ENCODE measurements at places on chromosomes 3 and 15.
A peak's percentile ranks its signal among the peaks of the same experiment; 100 is the strongest.

DNA sequence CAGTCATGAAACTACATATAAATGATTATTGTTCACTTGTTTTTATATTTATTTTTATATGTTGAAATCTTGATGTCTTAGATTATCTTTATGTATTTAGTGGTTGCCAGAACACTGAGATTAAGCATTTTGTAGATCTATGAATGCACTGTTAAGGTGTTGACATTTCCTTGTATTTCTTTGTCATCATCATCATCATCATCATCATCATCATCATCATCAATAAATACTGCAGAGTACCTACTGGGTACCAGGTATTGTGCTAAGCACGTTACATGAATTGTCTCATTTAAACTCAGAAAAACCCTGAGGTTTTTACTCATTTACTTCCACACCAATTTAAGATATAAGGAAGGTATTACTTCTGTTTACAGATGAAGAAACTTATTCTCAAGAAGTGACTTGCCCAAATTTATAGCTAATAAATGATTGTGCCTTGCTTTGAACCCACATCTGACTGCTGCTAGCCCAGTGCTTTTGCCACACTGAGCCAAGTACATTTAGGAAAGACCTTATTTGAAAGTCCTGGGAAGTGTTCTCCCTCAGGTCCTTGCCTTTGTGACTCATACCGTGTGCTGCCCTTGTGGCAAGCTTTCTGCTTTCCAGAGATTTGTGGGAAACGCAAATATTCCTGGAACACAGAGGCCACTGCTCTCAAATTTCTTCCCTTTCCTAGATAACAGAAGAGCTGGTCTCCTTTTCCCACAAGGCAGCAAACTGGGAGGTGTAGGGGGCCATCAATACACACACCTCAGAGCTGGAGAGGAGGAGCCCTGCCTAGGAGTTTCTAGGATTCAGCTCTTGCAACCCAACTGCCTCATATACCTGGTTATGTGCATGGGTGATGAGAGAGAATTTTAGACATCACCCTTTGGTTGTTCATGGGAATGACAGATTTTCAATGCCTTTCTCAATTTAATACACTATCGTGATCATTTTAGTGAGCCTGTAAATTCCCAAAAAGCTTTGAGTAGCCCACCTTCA is 115.4 kb upstream of the C15orf61 start:
- no peaks in the 10 kb centered on the region for H3K36me3 ChIP-seq
- DNase-seq = no peak
- H3K27me3 ChIP-seq = no peaks in the 10 kb centered on the region

GRCh38 chr3:179837374-179837773 is 184.5 kb downstream of the USP13 start:
- H3K4me3 ChIP-seq = no peak overlapping the region
- no peaks in the 10 kb centered on the region for H3K4me1 ChIP-seq
- H3K27me3 ChIP-seq = no peaks in the 10 kb centered on the region
- DNase-seq = no peak
- H3K27ac ChIP-seq = no peak overlapping the region

DNA sequence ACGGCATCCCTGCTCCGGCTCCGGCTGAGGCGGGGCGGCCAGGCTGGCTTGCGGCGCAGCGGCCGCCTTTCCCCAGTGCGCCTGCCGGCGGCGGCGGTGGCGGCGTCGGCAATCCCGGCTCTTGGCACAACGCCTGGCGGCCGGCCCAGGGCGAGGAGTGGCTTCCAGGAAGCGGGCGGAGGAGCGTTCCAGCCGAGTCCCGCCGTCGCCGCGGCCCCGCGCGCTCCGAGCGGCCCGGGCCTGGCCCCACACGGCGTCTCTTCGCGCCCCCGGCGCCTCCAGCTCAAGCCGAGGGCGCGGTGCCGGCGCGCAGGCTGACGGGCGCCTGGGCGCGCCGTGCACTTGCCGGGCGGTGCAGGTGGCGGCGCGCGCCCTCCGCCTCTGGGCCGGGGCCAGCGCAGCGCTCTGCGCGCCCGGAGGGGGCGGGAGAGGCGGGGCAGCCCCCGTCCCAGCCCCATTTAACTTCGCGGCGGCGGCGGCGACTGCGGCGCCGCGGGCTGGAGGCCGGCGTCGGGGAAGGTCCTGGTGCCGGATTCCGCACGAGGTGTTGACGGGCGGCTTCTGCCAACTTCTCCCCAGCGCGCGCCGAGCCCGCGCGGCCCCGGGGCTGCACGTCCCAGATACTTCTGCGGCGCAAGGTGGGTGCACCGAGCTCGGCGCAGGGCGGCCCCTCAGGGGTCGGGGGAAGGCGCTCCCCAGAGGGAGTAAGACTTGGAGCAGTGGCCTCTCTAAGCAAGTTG is at the start of gene ADAMTSL3:
TSS of gene ADAMTSL3 (plus strand) at position 485 of the 740 bp plus-strand sequence. CDS start 1,639 bp downstream, outside the sequence.
- no peak within 1 kb of the TSS for H3K27ac ChIP-seq
- DNase-seq = no peak
- H3K36me3 ChIP-seq = no peaks in the 10 kb centered on the region
- peaks cover 7% of the 10 kb centered on the region for H3K27me3 ChIP-seq
- H3K4me1 ChIP-seq = no peaks in the 10 kb centered on the region
- H3K4me3 ChIP-seq = no peak within 1 kb of the TSS

DNA sequence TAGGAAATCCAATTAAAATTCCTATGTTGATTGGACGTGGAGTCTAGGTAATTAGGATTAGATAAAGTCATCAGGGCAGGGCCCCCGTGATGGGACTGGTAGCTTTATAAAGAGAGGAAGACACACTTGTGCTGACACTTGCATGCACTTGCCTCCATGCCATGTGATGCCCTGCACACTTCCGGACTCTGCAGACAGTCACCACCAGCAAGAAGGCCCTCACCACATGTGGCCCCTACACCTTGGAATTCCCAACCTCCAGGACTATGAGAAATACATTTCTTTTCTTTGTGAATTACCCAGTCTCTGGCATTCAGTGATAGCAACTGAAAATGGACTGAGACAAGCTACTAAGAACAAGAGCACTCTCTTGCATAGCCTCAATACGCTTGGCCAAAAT is 90.6 kb downstream of the CRYGS start:
- DNase-seq = no peak
- no peak overlapping the region for H3K4me3 ChIP-seq
- H3K27ac ChIP-seq = no peak overlapping the region
- H3K4me1 ChIP-seq = no peaks in the 10 kb centered on the region
- no peaks in the 10 kb centered on the region for H3K36me3 ChIP-seq
- no peaks in the 10 kb centered on the region for H3K27me3 ChIP-seq

- H3K4me1 ChIP-seq = no peaks in the 10 kb centered on the region
- peaks cover 40% of the 10 kb centered on the region for H3K36me3 ChIP-seq
- no peak for DNase-seq
- H3K4me3 ChIP-seq = no peak overlapping the region
- H3K27me3 ChIP-seq = no peaks in the 10 kb centered on the region
- H3K27ac ChIP-seq = no peak overlapping the region
These were observed 244.2 kb upstream of the ST8SIA2 start for GRCh38 chr15:92149465-92149864.

GRCh38 chr3:114456742-114457141 is 162.9 kb downstream of the TIGIT start:
- H3K4me1 ChIP-seq = peaks cover 14% of the 10 kb centered on the region
- H3K27me3 ChIP-seq = no peaks in the 10 kb centered on the region
- no peaks in the 10 kb centered on the region for H3K36me3 ChIP-seq
- no peak overlapping the region for H3K27ac ChIP-seq
- DNase-seq = no peak

GRCh38 chr3:8863891-8864290 is 94.5 kb upstream of the OXTR start:
- no peaks in the 10 kb centered on the region for H3K4me1 ChIP-seq
- H3K36me3 ChIP-seq = no peaks in the 10 kb centered on the region
- no peak overlapping the region for H3K27ac ChIP-seq
- no peak overlapping the region for H3K4me3 ChIP-seq
- no peak for DNase-seq

DNA sequence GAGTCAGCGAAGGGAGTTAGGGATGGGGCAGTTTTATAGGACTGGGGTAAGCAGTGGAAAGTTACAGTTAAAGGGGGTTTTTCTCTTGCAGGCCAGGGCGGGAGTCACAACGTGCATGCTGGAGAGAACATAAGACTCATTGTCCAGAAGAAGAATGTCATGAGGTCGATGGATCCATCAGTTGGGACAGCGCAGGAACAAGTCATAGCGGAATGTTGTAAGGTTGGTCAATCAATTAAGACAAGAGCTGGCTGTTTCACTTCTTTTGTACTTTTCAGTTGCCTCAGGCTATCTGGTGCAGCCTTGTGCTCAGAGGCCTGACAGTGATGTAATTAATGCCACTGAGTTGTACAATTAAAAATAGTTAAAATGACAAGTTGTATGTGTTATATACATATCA is 165.6 kb downstream of the OCA2 start:
- H3K4me3 ChIP-seq = no peak overlapping the region
- no peaks in the 10 kb centered on the region for H3K27me3 ChIP-seq

DNA sequence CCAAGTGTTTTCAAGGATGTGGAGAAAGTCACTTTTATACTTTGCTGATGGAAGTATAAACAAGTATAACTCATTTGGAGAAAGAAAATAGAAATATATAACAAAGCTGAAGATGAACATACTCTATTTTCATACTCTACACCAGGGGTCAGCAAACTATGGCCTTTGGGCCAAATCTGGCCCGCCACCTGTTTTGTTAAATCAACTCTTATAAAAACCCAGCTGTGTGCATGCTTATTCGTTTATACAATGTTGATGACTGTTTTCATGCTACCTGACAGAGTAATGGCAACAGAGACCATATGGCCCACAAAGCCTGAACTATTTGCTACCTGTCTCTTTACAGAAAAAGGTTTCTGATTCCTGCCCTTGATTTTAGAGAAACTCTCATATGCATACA is 124.0 kb downstream of the NR1D2 start:
- H3K4me1 ChIP-seq = no peaks in the 10 kb centered on the region
- H3K36me3 ChIP-seq = no peaks in the 10 kb centered on the region
- no peak overlapping the region for H3K4me3 ChIP-seq
- H3K27ac ChIP-seq = no peak overlapping the region
- DNase-seq = no peak

DNA sequence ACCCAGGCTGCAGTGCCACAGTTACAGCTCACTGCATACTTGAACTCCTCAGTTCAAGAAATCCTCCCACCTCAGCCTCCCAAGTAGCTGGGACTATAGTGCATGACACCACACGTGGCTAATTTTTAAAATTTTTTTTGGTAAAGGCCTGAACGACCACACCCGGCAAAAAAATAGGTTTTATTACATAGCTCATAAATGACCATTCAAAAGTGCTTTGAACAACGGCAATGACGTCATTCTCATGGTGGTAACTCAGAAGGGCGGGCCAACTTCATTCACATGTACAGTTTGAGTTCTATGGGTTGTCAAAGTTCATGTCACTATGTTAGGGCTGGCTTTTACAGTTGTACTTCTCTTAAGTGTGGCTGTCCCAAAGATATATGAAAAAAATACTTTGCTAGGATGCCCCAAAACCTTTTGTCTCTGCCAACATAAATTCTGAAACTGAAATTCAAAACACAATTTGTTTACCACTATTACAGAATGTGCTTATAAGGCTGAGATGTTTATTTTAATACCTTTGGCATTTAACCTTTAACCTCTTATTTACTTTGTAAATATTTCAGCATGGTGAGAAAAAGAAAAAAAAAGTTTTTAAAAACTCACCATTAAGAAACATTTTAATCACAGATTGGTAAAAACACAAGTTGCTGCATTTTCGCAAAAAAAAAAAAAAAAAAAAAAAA is 6.2 kb downstream of the MYO1E start:
- H3K36me3 ChIP-seq = no peaks in the 10 kb centered on the region
- peaks cover 5% of the 10 kb centered on the region for H3K27me3 ChIP-seq
- peaks cover 4% of the 10 kb centered on the region for H3K4me1 ChIP-seq
- no peak overlapping the region for H3K27ac ChIP-seq
- no peak overlapping the region for H3K4me3 ChIP-seq

DNA sequence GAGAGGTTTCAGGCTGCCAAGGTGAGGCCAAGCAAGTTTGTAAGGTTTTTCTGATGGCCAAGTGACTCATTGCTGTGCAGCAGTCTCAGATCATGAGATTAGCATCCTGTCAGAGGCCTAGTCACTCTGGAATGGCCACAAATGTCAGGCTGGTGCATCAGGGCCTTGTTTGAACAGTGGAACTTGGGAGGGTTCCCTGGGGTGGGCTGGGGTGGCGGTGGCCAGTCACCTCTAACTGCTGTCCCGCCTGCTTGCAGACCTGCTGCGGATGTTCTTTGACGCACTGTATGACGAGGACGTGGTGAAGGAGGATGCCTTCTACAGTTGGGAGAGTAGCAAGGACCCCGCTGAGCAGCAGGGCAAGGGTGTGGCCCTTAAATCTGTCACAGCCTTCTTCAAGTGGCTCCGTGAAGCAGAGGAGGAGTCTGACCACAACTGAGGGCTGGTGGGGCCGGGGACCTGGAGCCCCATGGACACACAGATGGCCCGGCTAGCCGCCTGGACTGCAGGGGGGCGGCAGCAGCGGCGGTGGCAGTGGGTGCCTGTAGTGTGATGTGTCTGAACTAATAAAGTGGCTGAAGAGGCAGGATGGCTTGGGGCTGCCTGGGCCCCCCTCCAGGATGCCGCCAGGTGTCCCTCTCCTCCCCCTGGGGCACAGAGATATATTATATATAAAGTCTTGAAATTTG is 2.8 kb upstream of the FAM131A start:
- no peak overlapping the region for H3K4me3 ChIP-seq
- H3K4me1 ChIP-seq = peaks cover 13% of the 10 kb centered on the region
- H3K27ac ChIP-seq = peak overlapping the region; percentile 88
- no peaks in the 10 kb centered on the region for H3K27me3 ChIP-seq

- H3K4me1 ChIP-seq = no peaks in the 10 kb centered on the region
- H3K4me3 ChIP-seq = no peak overlapping the region
- DNase-seq = no peak
- no peak overlapping the region for H3K27ac ChIP-seq
- H3K36me3 ChIP-seq = no peaks in the 10 kb centered on the region
These were observed 16.4 kb downstream of the PRR23E start for GRCh38 chr3:127209155-127209839.

- DNase-seq = no peak
- H3K27ac ChIP-seq = no peak overlapping the region
- no peaks in the 10 kb centered on the region for H3K36me3 ChIP-seq
- no peaks in the 10 kb centered on the region for H3K27me3 ChIP-seq
These were observed 10.4 kb upstream of the ZSCAN2 start for GRCh38 chr15:84590406-84590805.

- H3K4me3 ChIP-seq = no peak overlapping the region
- H3K27me3 ChIP-seq = no peaks in the 10 kb centered on the region
- no peak for DNase-seq
- H3K36me3 ChIP-seq = no peaks in the 10 kb centered on the region
- no peak overlapping the region for H3K27ac ChIP-seq
These were observed 6.0 kb downstream of the DIPK2A start for GRCh38 chr3:143977341-143978262.

- no peaks in the 10 kb centered on the region for H3K27me3 ChIP-seq
- H3K4me1 ChIP-seq = no peaks in the 10 kb centered on the region
- DNase-seq = no peak
- no peak overlapping the region for H3K27ac ChIP-seq
- no peak overlapping the region for H3K4me3 ChIP-seq
- H3K36me3 ChIP-seq = no peaks in the 10 kb centered on the region
These were observed 46.7 kb upstream of the CCDC80 start for GRCh38 chr3:112687616-112688015.

Data from effector memory CD4-positive, alpha-beta T cell (primary cell).